Hematopoietic multipotent progenitor cell treated with erythropoietin and hydrocortisone succinate and interleukin-3 and kit ligand, for 17 days (in vitro differentiated cells): ENCODE measurements at places on chromosomes 1 and 21.

GRCh38 chr1:43592974-43593683 is 56.8 kb upstream of the KDM4A start:
- no peak for DNase-seq

DNA sequence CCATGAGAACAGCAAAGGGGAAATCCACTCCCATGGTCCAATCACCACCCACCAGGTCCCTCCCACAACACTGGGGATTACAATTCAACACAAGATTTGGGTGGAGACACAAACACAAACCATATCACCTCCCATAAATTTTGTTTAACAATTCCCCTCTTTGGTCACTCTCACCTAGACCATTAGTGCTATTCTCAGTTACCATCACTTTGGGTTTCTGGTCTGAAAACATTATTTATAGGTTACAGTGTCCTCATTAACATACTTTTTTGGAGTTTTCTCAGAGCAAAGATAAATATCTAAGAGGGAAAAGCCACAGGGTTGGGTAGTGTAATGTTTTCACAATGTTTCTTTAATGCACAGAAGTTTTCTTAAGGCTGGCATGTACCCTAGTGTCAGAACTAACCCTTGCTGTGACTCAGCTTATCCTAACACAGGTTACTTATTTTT is 47.7 kb upstream of the DNAH14 start:
- no peak for DNase-seq

GRCh38 chr1:89681045-89681729 is 48.3 kb downstream of the LRRC8C start:
- no peak for DNase-seq

DNA sequence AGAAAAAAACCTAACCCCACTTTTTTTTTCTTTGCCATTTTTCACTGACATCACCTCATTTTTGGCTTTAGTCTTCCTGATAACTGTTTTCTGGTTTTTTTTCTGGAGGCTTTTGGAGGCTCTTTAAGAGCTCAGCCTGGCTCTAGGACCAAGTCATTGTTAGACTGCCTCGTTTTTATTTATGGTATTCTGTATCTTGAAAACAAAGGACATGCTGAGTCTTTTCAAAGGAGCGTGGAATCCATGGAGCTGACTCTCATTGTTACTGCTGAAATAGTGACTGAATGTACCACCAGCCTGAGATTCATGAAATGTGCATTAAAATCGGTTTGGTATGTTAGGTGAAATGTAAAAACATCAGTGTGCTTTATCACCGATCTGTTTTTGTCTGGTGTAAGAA is 28.0 kb downstream of the RASAL2 start:
- DNase-seq = no peak

- no peak for DNase-seq
These were observed 77.0 kb upstream of the IFFO2 start for GRCh38 chr1:19033515-19033839.

DNA sequence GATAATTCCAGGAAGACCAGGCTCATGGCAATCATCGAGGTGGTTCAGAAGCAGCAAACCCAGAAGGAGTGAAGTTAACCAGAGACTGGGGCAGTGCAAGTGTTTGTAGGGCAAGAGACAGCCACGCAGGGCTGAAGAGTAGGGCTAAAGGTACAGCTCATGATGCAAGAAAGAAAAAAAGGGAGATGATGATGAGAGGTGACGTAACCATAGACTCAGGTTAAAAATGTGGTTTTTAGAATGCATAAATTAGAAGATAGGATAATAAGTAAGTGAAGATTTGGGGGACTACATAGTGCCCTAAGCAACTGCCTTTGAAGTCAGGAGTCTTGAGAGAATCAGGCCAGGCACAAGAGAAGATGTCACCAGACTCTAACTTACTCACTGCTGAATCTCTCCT is 333 bp downstream of the LCE7A start:
- DNase-seq = no peak

GRCh38 chr1:64215576-64215975 is 12.2 kb downstream of the UBE2U start:
- DNase-seq = no peak

DNA sequence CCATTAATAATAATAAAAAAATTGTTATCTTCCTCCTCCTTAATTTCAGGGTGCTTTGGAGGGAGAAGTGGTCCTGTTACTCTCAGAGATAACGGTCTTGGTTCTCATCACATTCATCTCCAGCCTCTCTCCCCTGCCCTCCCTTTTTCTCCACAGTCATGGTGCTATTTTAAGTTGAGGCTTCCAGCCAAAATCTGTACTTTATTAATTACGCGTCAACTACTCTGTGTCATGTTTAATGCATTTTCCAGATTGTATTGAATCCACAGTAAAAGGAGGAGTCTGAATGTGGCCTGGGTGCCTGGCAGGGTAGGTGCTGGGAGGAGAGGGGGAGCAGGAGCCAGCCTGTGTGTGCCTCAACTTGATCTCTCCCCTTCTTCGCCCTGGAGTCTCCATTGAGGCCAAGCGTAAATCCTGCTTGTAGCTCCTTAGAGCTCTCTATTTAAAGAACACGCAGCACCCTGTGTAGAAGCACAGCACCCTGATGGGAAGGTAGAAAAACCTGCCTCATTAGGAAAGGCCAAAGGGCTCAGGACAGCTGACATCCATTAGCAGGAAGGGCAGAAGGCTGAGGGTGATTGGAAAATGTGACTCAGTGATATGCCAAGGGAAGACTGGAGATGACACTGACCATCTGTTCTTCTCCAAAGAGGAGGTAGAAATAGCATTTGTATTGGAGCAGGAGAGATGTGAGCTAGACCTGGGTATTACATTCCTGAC is 82.4 kb downstream of the PLXNA2 start:
- DNase-seq = no peak

DNA sequence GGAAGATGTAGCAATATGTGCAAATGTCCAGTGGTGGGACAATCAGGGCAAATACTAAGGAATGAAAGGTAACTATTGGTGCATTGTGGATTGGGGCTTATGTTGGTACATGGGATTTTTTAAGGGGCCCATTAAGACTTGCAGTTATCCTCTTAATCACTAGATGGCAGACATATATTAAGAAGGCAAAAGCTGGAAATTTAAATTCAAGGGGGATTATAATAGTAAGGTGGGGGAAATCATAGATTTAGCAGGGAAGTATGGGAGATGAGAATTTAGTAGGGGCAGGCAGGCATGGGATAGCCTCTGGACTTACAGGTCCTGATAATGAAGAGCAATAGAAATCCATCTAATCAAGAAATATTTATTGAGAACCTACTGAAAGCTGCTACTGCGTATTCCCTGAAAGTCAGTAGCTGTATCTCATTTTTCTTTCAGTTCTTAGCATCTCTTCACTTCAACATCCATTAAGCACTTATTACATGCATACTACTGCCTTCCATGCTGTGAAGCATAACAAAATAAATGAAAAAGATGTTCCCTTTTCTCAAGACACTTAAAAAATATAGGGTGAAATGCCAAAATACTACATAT is 251.8 kb downstream of the CRB1 start:
- DNase-seq = no peak

DNA sequence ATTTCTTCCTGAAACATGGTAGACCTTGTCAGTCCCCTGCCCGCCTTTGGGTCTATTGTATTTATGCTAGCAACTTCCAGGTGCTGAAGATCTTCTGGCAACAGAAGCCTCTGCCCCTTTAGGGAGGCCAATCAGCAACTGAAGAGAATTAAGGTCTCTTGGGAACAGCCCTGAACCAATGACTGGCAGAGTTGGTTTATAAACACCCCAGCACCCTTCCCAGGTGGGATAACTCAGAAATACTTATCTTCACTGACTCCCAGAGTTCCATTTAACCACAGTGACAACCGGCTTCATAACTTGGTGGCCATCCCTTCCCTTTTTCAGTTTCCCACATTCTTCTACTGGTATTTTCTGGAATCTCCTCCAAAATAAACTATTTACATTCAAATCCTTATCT is 27.2 kb upstream of the TMCO1 start:
- no peak for DNase-seq

- DNase-seq = no peak
These were observed 213.0 kb downstream of the CAMTA1 start for GRCh38 chr1:6998267-6998666.

GRCh38 chr1:8816831-8817411 is 519 bp downstream of the RERE start:
- DNase-seq = peak; percentile 28

DNA sequence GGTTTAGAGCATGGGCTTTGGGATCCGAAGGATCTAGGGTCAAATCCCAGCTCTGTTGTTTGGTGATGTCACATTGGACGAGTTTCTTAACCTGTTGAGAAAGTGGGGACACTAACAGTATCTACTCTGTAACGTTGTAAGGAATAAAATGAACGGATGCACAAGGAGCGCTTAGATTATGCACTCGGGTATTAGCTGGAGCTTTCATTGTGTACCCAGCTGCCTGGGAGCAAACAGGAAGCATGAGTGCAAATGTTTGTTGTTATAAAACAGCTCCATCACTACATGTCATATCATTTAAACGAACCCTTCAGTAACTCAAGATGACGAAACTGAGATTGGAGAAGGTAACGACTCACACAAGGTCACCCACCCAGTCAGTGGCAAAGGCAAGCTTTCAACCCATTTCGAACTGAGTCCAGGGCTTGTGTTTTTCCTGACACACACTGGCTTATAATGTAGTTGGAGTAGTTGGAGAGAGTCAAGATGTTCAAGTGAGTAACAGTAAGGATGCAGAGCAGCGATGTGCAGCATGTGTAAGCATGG is 16.2 kb upstream of the SLC6A17 start:
- no peak for DNase-seq

DNA sequence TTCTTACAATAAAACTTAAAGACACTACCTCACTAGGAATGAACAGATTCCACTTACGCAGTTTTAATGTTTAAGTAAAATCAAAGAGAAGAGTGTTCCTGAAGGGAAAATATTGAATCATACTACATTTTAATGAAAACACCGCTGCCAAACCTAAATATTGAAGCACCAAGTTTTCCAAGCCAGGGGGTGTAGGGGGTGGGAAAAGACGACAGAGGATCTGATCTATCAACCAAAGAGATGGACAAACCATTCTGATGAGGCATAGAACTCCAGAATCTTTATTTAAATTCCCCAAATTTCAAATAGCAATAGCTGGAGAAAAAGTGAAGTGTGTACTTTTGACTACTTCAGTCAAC is 1.2 kb downstream of the ELK4 start:
- no peak for DNase-seq

DNA sequence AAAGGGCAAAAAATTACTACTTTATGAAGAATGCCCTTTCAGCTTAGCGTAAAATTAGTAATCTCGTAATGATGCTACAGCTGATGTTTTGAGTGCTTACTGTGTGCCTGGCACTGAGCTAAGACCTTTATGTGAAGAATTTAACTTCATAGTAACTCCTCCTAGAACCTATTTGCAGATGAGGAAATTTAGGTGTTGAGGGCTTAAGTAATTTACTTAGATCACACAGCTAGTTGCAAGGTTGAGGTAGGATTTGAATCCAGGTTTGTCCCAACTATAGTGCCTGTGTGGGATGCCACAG is 1.4 kb downstream of the ZMYM4 start:
- no peak for DNase-seq

GRCh38 chr1:246790364-246790763 is 66.2 kb downstream of the SCCPDH start:
- no peak for DNase-seq

DNA sequence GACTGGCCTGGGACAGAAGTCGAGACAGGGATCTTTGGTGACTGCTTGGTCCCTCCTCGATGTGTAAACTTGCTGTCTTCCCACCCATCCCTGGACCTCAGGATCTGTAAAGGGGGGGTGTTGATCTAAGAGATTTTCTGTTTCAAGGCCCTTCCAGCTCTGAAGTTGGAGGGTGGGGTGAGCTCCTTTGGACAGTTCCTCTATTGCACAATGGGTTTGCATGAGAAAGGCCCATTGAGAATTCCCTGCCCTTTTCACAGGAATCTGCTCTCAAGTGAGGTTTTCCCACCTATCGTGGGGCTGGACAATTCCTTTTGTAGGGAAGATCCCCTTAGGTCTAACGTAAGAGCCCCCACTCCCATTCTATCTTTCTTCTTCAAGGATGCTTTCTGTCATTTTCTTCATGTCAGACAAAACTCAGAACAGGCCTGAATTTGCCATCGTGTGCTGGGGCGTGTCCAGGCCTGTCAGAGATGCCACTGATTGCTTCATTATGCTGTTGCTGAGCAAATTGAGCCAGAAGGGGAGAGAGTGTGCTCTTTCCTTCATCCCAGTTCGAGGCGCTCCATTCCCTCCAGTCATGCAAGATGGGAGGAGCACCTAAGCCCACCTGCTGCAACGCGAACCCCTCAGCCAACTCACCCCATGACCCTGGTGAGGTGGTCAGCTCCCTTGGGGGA is 149.9 kb upstream of the IGSF21 start:
- DNase-seq = no peak

DNA sequence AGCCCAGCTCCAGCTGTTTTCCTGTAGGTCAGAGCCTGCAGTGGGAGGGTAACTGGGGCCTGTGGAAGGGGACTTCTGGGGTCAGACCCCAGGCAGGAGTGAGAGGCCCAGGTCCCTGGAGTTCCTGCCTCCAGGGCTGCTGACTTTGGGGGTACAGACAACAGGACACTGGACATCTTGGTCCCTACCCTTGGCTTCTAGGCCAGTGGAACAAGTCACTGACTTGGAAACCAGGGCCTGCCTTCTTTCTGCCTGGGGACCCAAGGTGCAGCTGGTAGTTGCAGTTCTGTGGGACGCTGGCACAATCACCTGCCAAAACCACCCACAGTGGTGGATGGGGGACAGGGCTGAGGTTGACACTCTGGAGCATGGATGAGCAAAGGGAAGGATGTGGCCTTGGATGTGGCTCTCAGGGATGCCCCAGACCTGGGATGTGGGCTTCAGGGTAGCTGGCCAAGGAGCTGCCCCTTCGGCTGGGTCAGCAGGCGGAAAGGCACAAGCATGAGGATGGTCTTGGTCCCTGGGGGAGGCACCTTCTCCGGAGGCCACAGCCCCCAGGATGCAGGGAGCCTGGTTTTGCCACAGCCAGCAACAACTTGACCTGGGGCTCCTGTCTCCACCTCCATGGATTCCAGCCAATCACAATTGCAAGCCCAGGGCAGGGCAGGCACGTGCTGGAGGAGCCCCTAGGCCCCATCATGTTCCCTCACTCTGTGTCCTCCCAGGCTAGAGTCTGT is 5.8 kb downstream of the JMJD4 start:
- DNase-seq = no peak

DNA sequence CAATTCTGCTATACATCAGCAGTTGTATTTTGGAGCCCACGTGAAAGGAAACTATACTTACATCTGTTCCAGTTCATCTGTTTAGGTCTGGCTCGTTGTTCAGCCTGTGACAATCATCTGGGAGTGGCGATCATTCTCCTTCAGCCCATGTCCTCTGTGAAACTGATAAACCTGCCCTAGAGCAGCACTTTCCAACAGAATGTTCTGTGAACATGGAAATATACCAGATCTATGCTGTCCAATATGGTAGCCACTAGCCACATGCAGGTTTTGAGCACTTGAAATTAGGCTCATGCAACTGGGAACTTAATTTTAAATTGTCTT is 24.5 kb upstream of the COQ8A start:
- no peak for DNase-seq
